Stimulated activated CD8-positive, alpha-beta memory T cell treated with anti-CD3 and anti-CD28 coated beads, Interleukin-7, amount 100 ng/mL, for 24 hours (primary cell): ENCODE measurements at places on chromosomes 1 and 21.

- no peak for DNase-seq
These were observed 7.9 kb downstream of the TAL1 start for GRCh38 chr1:47223921-47224675.

DNA sequence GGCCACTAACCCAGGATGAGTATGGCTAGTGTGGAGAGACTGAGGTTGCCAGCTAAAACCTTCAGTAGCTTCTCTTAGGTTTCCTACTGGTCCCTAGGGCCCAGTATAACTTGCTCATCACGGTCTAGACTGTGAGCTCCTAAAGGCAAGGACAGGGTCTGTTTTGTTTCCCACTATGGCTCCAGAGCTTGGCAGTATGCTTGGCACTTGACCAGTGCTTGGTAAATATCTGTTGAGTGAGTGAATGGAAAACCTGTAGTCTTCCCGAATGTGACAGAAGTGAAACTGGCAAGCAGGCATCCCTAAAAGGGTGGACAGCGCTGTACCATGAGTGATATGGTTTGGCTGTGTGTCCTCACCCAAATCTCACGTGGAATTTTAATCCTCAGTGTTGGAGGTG lies 13.1 kb upstream of the PARS2 start:
- no peak for DNase-seq

- DNase-seq, result no peak
These were observed 556.4 kb downstream of the KIF26B start for GRCh38 chr1:245710961-245711903.

DNA sequence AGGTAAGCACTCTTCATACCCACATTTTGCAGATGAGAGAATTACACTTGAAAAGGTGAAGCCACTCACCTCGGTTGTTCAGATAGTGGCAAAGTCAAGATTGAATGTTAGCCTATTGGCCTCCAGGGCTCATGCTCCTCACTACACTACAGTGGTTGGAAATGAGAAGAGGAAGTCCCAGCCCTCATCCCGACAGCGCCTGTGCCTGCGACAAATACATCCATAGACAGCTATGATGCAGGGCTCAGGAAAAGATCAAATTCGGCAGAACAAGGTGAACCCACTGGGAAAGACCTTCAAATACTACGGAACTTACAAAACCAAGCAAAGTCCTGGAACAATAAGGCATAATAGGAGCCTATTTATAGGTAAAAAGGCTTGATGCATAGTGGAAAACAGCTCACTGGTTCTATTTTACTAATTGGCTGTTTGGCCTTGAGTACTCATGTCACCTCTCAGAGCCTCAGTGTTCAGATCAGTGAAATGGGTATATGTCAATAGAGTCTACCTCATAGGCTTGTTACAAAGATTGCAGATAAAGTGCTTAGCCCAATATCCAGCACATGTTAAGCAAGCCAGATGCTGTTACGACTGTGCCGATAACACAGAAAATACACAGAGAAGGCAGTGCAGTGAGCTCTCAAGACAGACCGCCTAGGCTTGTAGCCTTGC lies 3.5 kb downstream of the SPOCD1 start:
- DNase-seq, result no peak

DNA sequence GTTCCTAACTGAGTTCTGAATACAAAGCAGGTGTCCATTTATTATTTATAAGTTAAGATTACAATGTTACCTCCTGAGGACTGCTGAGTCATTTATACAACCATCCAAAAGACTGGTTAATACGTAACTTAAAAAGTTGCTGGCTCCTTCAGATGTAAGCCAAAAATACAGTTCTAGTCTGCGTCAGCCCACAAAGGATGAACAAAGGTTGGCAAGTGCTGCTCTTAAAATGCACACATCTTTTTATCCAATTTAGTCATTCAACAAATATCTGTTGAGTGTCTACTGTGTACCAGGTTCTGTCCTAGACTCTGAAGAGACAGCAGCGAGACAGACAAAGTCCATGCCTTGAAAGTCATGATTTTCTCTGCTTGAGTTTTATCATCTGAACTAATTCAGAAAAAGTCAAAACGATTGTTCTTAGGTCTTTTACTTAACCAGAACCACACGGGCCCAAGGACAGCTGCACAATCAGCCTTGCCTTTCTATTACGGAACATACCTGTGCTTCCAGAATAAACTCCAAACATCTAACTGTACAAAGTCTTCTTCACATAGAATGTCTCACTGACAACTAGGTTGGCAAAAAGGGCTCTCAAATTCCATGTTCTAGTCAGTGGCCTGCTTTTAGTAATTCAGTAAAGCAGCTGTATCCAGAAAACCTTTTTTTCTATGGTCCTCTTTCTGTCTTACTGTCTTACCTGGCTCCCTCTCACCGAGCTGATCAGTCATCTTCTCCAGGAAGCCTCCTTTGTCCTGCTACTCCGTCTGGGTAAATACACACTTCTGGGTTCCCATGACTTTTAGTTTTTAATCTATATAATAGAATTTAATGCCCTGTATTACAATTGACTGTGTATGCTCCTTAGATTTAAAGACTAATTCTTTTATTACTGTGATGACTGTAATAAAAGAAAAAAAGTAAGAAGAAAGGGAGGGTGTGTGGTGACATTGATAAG lies 15.5 kb upstream of the CNN3 start:
- DNase-seq, result no peak

GRCh38 chr1:17885663-17886320 lies 130.7 kb downstream of the ACTL8 start:
- no peak for DNase-seq
